NCI-H526 (cell line): ENCODE measurements at places on chromosomes 13 and 19.

DNA sequence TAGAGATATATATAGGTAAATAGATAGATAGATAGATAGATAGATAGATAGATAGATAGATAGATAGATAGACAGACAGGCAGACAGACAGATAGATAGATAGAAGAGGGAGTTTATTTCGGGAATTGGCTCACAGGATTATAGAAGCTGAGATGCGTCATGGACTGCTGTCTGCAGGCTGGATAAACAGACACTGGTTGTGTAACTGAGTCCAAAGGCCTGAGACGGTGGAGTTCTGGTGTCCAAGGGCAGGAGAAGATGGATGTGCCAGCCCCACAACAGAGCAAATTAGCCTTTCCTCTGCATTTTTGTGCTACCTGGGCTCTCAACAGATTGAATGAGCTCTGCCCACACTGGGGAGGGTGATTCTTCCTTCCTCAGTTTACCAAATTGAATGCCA lies 2.7 kb downstream of the CYP4F3 start:
- DNase-seq = no peak

- DNase-seq = no peak
These were observed 13.2 kb downstream of the SPINT2 start for GRCh38 chr19:38277549-38277948.

DNA sequence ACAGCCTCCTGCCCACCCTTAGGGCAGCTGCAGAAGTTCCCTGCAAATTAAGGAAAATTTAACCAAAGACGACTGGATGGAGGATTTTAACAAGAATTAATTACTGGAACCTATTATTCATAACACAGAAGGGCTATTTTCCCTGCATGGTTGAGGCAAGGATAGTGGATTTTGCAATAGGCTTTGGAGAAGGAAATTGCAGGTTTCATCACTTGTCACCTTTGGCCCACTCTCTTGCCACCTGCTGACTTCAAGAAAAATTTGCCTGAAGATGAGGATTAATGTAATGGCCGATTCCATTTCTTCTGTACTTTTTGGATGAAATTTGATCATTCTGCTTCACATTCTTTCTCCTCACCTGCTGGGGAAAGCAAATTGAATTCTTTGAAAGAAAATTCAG lies 261.7 kb downstream of the FGF9 start:
- no peak for DNase-seq

DNA sequence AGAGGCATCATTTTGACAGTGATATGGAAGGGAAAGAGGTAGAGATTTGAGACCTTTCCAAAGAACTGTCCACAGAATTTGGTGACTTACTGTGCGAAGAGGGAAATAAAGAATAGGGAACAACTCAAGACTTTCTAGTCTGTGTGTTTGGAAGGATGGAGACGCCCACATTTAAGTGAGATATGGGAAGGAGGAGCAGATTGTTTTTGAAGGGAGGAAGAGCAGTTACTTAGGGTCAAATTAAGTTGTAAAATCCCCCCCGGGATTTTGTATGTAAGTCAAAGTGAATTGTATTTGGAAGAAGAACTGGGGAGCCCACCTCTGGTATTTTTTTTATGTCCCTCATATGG lies 1.2 kb downstream of the USPL1 start:
- no peak for DNase-seq

GRCh38 chr19:37362733-37363132 lies 8.2 kb upstream of the ZNF527 start:
- no peak for DNase-seq

GRCh38 chr19:2421581-2422306 lies 5.6 kb downstream of the TIMM13 start:
- DNase-seq = no peak

DNA sequence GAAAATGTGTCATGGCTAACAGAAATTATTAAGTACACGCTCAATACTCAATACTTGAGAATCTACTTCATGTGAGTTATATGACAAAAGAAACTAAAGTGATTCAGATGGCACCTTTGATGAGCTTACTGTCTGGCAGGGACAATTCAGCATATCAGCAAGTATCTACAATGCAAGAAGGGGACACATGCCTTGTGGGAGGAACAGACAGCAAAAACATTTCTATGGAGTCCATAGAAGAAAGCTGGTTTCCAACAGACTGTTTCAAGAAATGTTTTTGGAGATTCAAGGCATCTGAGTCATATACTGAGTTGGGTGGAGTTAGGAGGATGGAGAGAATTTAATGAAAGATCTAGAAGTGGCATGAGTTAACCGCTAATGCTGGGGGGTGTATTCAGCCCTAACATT lies 54.7 kb downstream of the MBNL2 start:
- DNase-seq = no peak

- no peak for DNase-seq
These were observed 2.8 kb downstream of the WTIP start for GRCh38 chr19:34484328-34484727.
